ENCODE measurements at places on chromosomes 16 and 17.

- no peak for DNase-seq
Measured at GRCh38 chr16:54000361-54000760, 286.2 kb downstream of the IRX3 start.

- peak; percentile 92 for DNase-seq
Measured at GRCh38 chr17:75516255-75516618, at the start of gene TSEN54. TSS of gene TSEN54 (plus strand) at chr17:75516528. CDS start at chr17:75516561, 33 bp downstream.

- DNase-seq = no peak
Measured at GRCh38 chr17:564526-565065, 150.0 kb downstream of the VPS53 start.

GRCh38 chr17:44759086-44759915 lies 513 bp downstream of the ADAM11 start:
- no peak for DNase-seq

DNA sequence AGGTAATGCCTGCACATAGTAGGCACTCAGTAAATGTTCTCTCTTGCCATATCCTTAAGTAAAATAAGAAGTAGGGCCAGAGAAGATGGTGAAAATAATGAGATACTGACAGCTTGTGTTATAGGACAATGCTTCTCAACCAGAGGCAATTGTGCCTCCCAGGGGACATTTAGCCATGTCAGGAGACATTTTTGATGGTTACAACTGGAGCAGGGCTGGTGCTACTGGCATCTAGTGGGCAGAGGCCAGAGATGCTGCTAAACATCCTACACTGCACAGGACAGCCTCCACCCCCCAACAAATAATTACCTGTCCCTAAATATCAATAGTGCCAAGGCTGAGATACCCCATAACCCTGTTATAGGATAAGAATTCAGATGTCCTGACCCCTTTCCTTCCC lies 1.7 kb downstream of the RAD51D start:
- DNase-seq = no peak

DNA sequence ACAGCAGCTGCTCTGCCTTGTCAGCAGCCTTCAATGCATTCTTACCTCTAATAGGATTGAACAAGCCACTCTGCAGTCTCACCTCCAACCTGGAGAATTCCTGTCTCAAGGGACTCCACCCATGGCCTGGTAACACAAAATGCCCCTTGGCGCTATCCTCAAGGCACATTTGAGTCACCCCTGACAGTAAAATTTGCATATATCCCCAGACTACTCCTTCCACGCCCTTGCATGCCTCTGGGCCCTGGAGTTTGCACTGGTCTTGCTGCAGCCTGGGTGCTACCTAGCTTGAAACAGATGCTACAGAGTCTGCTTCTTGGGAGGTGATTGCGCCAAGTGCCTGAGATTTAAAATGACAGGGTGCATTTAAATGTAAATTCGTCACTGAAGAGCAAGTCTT lies 391.4 kb upstream of the MAF start:
- no peak for DNase-seq

DNA sequence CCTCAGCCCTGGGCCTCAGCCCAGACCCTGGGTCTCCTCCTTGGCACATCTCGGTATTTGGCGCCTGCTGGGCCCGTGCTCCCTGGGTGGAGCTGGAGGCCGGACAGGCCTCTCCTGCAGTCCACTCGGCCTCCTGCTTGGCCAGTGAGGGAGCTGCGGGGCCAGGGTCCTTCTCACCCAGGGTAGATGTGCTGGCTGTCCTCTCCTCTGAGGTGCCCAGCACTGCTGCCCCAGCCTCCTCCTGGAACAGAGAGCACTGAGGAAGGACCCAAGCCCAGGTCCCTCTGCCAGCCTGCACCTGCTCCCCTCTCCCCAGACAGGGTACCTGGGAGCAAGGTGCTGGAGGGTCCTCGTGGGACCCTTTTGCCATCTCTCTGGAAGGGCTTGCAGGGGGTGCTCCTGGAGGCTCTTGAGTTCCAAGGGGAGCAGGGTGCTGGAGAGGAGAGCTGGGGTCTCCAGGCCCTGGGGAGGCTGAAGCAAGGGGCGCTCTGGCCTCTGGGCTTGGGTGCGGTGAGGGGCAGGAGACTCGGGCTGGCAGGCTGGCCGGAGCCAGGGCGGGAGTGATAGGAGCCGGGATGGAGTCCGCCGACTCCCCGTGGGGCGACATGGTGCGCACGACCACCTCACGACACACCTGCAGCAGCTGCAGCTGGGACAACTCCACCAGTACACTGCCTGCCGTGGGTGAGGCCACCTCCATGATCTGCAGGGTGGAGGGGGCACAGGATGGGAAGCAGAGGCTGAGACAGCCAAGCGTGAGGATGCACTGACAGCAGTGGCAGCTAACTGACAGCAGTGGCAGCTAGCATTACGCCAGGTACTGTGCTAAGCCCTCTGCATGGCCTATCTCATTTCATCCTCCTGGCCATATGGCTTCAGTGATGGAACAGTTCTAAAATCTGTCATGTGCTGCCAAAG lies 17.8 kb downstream of the TSPOAP1 start:
- no peak for DNase-seq

DNA sequence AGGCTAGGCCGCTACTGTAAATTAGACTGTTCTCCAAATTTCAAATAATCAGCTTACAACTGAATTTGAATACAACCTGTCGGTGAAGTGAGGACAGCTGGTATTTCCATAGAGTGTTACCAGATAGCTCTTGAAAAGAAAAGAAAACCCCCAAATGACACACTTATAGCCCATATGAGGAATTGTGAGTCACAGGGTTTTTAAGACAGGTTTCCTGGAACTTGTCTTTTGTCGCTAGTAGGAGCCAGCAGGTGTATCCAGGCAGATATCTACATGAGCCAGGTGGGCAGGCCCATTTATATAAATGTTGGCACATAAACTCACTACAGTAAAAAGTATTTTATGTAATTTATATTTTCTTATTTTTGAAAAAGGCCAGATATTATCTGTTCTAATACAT lies 24.0 kb downstream of the TNRC6A start:
- no peak for DNase-seq

DNA sequence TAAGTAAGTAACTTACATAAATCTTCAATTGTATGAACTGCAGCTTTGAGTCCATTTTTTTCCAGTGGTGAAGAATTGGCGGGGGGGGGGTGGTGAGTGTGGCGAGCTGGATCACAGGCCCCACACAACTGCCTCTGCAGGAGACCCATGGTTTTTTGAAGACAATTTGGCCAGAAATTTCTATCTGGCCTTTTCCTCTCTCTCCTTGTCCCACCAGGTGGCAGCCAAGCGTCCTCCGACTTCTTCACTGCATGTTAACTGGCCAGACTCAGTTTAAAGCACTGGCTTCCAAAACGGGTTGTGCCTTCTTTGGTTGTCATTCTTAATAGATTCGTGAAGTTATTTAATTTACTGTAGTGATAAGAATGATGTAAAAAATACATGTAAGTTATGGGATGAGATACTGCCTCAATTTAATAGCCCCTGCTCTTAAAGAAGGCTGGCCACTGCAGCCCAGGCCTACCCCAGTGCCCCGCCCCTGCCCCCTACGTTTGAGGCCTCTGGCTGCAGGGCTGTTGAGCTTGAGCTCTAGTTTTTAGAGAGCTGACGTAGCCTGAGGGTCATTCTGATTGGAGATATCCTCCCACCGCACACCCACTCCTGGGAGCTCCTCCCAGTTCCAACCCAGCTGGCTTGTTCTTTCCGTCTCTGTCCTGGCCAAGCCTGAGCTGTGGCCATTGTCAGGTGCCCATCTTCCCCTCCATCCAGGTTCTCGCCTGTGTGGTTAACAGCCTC lies 36.4 kb downstream of the AKAP1 start:
- no peak for DNase-seq

DNA sequence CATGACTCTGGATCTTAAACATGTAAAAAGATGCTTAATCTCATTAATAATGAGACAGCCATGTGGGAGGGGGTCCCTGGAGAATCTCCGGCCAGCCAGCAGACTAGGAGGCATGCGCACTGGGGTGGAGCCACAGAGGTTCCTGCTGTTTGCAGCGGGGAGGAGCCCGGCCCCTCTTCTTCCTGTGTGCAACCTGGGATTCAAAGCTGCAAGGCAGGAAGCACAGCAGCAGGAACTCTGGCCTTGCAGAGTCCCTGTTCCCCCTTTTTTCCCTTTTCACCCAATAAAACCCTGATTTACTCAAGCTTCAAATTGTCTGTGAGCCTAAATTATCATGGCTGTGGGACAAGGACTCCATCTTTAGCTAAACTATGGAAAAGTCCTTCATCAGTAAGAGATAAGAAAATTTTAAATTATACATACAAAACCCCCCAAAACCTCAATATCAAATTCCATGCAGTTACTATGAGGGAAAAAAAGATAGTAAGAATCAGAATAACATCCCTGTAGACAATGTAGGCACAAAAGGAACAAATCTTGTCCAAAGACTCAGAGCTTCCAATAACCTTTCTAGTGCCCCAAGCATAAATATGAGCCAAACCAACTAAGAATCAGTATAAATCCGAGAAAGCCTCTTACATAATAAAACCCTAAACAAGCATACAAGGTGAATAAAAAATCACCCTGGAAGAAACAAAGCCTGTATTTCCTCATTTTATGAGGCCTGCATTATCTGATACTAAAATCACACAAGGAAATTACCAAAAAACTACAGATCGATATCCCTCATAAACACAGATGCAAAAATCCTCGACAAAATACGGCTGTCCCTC lies 12.1 kb downstream of the CFDP1 start:
- DNase-seq = no peak

DNA sequence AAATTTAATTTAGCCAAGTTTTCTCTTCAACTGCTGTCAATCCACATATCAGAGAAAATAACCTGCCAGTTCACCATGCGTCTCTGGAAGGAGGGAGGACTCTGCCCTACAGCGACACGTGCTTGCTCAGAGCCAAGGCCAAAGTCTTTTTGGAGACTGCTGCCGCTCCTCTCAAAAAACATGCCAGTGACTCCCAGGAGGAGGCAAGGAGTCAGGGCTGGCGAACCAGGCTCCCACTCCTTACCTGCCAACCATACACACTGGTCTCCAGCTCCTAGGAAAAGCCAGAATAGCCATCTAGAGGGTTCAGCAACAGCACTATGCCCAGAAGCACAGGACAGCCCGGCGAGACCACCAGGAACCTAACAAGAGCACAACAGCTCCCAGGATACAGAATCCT lies 73.0 kb downstream of the ANKRD11 start:
- no peak for DNase-seq

DNA sequence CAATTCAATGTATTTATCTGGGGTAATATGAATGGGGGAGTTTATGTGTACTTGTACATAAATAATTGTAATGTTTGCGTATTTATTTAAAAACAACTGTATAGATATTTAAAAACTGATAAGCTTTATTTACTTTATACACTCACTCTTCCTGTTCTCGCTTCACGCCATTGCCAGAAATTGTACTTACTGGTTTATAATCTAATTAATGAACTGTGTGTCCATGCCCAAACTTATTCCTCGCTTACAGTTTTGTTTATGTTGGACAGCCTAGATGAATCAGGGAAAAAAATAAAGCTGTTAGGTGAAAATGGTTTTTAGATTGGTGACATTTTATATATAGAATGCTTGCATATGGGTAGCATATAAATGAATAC lies 30.8 kb downstream of the AATF start:
- DNase-seq = no peak
